ENCODE measurements at places on chromosomes 3 and 15. TPM values are rescaled to one million over a fixed set of nuclear protein-coding genes. Genes with fewer than 3 reads are reported as not detected.
A peak's percentile ranks its signal among the peaks of the same experiment; 100 is the strongest.

DNA sequence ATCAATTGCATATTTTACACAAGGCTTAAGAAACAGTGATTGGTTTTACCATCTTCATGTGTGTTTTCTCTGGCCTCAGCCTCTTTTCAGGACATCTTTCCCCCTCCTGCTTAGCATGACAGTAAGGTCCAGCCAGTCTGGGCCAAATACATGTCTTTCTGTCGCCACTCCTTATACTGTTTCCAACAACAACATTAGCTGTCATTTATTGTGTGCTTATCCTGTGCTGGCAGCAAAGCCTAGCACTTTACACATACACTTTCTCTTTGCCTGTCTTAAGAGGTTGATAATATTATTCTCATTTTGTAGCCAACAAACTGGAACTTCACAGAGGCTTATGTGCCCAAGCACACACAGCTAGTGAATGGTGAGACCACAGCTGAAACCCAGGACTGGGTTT, 37.8 kb downstream of the B3GALNT1 start:
- DNase-seq: no peak

GRCh38 chr3:9930804-9931418, 2.7 kb upstream of the CRELD1 start:
- no peak for DNase-seq

GRCh38 chr3:191217301-191217700, 18.3 kb downstream of the OSTN start:
- DNase-seq: no peak

DNA sequence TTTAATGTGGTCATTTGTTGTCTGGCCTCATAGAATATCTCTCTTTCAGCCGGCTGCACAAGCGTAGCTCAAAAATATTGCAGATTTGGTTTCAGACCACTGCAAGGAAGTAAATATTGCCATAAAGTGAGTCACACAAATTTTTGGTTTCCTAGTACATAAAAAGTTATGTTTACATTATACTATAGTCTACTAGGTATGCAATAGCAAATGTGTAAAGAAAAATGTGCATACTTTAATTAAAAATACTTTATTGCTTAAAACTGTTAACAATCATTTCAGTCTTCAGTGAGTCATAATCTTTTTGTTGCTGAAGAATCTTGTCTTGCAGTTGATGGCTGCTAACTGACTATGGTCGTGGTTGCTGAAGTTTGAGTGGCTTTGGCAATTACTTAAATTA, 425.1 kb upstream of the ROBO1 start:
- peak; percentile 27 for DNase-seq

DNA sequence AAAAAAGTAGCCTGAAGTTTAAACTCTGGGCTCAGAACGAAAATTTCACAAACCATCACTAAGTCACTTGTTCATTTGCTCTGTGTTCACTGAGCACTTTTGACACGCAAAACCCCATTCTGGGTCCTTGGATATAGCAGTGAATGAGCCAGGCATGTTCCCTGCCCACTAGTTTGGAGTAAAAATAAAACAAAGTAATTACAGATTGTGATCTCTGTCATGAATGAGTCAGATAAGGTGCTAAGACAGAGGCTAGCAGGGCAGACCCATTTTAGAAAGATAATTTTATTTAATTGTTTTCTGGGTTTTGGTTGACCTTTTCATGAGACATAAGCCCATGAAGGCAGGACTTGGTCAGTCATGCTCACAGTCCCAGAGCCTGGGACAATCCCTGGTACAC, 84.1 kb upstream of the ARHGEF3 start:
- no peak for DNase-seq

- no peak for DNase-seq
Measured at GRCh38 chr3:17901893-17902292, 159.5 kb upstream of the TBC1D5 start.

DNA sequence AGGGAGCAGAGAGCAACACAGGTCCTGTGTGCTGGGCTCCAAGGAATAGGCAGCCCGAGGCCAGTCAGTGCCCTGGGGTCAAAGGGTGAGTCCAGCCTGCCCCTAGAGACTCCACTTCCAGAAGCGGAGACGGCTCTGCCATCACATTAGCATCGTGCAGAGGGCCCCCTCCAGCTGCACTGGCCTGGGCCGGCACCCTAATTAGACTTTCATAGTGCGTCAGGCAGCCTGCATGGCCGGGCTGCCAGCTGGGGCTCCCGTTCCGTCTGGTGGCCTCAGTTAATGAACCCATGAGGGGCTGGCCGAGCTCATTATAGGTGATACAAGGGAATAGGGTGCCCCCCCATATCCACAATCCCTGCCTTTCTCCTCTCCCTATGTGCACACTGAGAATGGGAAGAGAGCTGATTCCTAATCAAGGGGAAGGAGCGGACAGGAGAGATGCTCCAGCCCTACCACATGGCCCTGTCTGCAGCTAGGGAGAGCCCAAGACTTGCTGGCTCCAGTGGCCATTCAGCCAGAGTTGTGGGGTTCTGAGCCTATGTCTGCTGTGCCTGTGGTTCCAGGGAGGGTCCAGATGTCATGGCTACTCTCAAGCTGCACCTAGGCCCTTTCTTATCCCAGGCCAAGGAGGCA, 128.0 kb downstream of the SRGAP3 start:
- no peak for DNase-seq

Gene ACTRT3
- total RNA-seq: 0.93 TPM

Gene TRPM1
- not detected for total RNA-seq

Gene DIPK2A
- total RNA-seq: 7.5 TPM
